ENCODE measurements at places on chromosomes 6 and 20.

- DNase-seq: no peak
These were observed 547 bp upstream of the ESR1 start for GRCh38 chr6:151806757-151807512.

DNA sequence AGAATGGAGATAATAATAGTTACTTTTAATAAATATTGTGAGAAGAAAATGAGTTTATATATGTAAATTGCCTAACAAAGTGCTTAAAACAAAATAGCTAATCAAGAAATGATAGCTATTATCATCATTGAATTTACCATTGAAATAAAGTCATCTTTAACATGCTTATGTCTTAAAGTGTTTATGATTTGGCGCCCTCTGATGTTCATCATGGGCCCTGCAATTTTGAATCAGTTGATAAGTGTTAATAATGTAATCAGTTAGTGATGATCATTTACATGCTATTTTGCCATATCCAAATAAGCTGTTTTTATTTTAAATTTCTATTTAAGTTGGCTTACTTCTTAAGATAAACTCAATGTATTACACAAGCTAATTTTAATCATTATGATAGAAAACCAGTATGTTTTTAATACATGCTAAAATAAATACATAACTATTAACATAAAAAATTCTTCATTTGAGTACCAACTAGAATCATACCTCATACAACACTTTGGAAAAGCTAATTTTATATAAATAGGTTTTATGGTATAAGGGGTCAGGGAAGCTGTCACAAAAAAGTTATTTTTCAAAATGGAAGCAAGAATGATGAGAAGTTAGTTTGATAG, 39.2 kb upstream of the TPD52L1 start:
- peak; percentile 25 for DNase-seq

DNA sequence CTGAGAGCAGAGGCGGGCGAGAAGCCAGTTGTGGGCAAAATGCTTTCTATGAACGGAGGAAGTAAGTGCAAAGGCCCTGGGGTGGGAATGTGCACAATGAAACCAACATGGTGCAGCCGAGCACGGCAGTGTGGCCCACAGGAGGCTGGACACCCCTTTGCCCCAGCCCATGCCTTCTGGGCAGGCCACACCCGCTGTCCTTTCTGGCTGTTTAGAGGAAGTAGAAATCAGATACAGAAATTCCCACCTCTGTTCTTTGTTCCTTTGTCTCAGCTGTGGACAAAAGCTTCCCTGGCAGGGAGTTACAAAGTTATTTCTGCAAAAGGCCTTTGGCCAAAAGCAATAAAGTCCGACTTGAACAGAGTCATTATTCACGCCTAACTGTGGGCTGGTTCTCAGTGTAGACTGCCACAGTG, 11.9 kb downstream of the SULF2 start:
- no peak for DNase-seq

- DNase-seq: no peak
These were observed 81.5 kb downstream of the CEBPB start for GRCh38 chr20:50272030-50272723.

DNA sequence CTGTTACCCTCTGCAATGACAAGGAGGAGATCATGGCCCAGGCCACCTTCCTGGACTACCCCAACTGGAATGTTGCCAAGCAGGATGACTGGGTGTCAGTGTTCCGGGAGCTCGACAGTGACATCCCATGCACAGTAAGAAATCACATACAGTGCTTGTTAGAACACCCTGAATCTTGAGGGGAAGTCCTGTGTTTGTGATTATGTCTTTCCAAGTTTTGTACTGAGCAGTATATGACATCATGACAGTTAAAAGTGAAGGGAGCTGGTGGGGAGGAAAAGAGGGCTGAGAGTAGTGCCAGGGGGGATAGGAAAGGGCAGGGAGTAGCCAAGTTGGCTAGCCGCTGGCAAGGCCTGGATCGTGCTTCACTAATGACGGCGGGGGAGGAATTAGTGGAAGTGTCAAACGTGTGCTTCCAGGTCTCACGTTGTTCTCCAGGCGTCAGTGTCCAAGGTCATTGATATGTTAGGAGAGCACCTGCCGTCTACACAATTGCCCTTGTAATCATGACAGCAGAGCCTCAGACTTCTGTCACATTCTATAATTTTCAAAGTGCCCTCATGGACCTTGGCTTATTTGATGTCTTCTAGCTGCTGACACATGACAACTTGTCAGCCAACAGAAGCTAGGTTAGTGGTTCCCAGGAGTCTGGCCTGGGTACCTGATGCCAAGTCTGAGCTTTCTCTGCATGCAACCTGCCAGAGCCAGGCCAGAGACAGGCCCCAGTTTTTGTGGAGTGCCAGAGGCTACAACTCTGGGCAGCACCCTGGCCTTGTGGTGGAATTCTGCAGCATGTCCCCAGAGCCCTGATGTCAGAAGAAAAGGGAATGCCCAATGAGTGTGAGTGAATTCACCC, 18.8 kb downstream of the CFAP61 start:
- no peak for DNase-seq

DNA sequence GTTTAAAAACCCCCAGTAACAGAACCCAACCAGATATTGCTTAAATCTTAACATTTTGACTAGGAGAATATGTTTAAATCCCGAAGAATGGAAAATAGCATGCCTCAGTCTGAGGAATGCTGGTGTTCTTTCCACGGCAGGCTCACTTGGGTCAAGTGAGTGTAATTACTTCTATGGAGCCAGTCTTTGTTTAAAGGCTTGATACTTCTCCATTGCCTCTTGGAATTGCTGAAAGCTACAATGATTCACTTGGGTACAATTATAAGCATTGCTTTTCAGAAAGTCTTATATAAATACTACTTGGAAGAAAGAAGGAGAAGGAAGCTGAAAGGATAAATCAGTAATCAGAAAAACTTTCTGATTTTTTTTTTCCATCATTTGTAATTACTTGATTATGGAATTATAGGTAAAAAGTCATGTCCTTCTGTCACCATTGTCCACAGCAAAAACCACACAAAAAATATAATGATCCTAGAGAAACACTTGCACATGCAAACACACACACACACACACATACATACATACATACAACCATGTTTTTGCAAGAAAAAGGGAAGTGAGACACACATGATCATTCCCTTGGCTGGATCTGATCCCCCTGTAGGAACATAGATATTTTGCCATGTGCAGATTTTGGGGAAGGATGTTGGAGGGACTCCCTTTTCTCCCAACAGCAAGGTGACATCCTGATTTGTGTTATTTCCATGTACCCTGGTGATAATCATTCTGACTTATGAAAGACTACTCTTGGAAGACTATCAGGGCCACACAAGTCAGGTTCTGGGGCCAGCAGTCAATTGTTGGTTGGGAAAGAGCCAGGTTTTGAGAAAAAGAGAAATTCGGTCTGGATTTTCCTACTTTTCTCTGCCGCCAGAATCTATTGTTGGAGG, 396.0 kb upstream of the BTBD3 start:
- DNase-seq: no peak

DNA sequence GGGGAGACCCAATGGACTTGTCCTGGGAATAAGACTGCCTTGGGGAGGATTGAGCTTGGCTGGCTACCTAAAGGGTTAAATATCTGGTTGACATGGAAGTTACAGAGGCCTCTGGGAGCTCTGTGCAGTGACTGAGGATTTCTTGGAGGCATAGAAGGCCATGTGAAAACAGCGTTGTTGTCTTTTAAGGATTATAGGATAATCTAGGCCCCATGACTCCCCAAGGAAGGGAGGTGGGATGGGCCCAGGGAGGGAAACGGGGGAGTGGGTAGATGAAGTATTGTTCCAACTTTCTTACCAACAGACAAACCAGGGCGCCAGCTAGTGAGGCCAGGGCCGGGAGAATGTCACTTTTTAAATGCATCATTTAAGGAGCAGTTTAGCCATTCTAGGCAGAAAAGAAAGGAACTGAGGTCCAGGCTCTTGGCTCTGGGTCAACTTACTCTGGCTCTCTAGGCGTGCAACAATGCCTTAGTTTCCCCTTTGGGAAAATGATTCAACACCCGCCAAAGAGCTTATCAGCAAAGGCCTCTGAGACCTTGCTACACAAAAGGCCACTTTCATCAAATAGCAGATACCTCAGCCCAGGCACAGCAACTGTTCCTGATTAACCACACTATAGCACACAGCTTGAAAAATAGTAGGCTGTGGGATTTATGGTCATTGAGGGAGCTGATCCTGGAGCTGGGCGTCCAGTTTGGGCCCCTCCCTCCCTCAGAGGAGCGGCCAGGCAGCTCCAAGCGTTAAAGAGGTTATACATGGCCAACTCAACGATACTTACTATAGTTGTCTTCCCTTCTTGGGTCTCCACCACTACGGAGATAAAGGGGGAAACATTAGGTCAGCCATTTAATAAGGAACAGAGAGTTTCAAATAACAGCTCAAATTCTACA, 7.0 kb downstream of the MRPS18A start:
- no peak for DNase-seq

DNA sequence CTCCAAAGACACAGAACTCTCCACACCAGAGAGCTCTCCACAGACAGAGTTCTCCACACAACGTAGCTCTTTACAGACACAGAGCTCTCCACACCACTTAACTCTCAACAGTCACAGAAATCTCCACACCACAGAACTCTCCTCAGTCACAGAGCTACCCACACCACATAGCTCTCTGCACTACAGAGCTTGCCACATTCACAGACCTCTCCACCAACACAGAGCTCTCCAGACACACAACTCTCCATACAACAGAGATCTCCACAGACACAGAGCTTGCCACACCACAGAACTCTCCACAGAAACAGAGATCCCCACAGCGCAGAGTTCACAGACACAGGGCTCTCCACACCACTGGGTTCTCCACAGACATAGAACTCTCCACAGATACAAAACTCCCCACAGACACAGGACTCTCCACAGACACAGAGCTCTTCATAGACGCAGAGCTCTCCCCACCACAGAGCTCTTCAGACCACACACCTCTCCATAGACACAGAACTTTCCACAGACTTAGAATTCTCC, 52.5 kb downstream of the ERMARD start:
- no peak for DNase-seq

DNA sequence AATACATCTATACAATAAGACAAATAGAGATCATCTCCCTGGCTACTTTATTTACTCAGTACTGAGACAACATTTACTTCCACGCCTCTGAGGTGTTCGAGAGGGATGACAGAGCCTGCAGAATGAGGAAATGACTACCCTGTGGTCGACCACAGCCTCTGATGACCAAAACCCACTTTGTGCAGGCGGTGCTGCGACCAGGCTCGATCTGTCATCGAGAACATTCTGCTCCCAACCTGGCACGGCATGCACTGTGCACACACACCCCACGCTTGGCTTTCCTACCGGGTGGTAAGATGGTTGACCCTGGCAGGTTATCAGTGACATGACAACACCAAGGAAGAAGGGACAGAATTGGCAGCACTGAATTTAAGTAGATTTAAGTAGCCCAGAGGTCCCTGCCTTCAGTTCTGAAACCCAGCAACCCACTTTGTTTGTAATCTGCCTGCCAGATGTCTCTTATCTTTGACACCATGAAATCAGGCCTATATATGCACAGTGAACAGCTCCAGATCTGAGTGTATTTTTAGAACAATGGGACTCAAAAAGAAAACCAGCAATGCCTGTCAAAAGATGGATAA, 42.6 kb downstream of the TTI1 start:
- DNase-seq: peak; percentile 21

- DNase-seq: no peak
These were observed 20.8 kb upstream of the TRAF3IP2 start for GRCh38 chr6:111626441-111626840.

- no peak for DNase-seq
These were observed 9.9 kb upstream of the SNX9 start for GRCh38 chr6:157813191-157813590.

DNA sequence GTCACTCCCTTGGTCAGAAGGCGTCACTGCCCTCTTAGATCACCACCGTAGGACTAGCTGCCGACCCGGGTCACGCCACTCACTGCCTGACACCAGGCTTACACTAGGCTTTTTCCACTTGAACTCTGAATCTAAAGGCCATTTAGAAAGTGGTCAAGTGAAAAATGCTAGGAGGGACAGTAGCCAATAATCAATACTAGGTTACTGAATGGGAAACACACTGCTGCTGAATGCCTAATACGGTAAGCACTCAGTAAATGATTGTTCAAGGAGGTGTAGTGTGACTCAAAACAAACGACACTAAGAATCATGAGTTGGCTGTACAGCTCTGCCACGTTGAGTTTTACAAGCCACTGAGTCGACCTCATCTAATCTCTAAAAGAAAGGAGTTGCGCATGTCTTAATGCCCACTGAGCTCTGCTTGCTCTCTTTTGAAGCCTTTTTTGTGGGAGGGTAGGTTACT, 760 bp upstream of the IBTK start:
- no peak for DNase-seq

GRCh38 chr20:21302664-21303060, 469 bp upstream of the XRN2 start:
- DNase-seq: no peak

- no peak for DNase-seq
These were observed 79.3 kb upstream of the NAA20 start for GRCh38 chr20:19937651-19938420.
